ENCODE measurements at places on chromosomes 5 and 9.

DNA sequence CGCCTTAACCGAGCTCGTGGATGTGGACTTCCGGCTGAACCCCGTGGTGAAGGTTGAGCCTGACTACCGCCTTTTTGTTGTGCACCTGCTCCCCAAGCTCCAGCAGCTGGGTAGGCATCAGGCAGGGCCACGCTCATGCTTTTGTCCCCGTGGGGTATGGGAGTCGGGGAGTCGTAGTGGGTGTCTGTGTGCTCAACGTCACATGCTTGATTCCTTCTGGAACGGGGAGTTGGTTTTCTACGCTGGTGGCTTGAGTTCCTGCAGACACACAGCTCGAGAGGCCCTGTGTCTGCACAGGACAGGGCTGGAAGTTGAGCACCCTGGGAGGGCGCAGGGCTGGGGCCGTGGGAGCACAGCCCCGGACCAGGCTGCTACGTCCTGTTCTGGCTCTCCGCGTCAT, 8.0 kb downstream of the CEP72 start:
- H3K36me3 ChIP-seq, result peaks cover 13% of the 10 kb centered on the region
- no peak for DNase-seq
- no peak overlapping the region for H3K27ac ChIP-seq

DNA sequence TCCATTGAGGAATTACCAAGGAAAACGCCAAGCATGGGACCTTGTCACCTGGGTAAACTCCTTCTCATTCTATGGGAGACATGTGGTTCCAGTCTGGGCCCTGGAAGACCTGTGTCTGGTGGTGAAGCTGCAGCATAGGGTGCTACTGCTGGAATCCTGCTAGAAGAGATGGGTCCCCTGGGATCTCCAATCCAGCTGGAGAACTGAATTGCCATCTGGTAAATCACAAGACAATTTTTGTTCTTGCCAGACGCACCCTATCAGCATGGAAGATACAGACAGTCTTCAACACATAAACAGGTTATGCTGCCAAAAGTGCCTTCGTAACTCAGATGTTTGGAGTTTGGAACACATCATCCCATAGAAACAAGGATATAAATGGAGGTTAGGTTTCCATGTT, 424.0 kb upstream of the BRINP1 start:
- no peaks in the 10 kb centered on the region for H3K4me1 ChIP-seq
- no peaks in the 10 kb centered on the region for H3K36me3 ChIP-seq
- no peak overlapping the region for H3K27ac ChIP-seq
- no peak overlapping the region for H3K4me3 ChIP-seq

GRCh38 chr9:121282277-121283079, 14.5 kb downstream of the GSN start:
- no peak for DNase-seq
- H3K4me3 ChIP-seq, result no peak overlapping the region
- H3K27ac ChIP-seq, result no peak overlapping the region

- H3K4me3 ChIP-seq, result no peak overlapping the region
- H3K36me3 ChIP-seq, result no peaks in the 10 kb centered on the region
- no peak for DNase-seq
- H3K4me1 ChIP-seq, result no peaks in the 10 kb centered on the region
Observed at GRCh38 chr5:4553130-4553529, 587.0 kb upstream of the ADAMTS16 start.

- no peaks in the 10 kb centered on the region for H3K36me3 ChIP-seq
- peaks cover 57% of the 10 kb centered on the region for H3K4me1 ChIP-seq
- H3K27me3 ChIP-seq, result no peaks in the 10 kb centered on the region
- H3K27ac ChIP-seq, result no peak overlapping the region
Observed at GRCh38 chr9:93597871-93598646, 21.7 kb downstream of the PHF2 start.

DNA sequence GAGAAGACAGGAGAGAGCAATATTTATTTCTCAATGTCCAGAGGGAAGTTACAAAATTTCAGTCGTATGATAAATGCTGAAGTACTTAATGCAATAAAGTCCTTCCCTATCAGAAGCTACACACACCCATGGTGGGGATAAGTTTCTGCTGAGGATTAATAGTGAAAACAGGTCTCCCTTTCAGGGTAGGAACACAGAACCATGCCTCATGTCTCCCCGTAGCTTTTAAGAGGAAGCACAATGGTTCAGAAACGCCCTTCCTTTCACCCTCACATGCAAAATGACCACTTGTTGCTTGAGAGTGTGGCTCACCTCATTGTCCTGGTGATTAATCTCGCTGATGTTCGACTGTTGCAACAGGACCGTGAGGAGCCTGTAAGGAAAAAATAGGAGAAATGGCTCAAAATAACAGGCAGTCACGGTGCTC, 73.6 kb downstream of the ANKRD55 start:
- no peak overlapping the region for H3K27ac ChIP-seq
- peaks cover 35% of the 10 kb centered on the region for H3K4me1 ChIP-seq
- no peak overlapping the region for H3K4me3 ChIP-seq
- H3K36me3 ChIP-seq, result peaks cover 2% of the 10 kb centered on the region
- DNase-seq, result no peak

DNA sequence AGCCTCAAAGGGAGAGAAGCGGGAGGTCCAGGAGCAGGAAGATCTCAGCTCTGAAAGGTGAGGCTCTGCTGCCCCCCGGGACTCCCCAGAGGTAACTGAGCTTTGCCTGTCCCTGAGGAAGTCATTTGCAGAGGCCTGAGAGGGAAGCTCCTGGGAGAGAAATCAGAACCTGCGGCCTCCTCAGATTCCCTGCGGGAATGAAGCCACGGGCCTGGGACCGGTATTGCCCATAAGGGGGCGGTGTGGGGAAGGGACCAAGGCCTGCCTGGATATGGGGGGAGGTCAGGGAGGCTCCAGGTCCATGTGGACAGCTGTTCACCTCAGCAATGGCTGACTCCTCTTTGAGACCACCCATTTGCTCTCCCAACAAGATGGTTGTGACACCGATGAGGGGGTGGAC, 1.3 kb downstream of the SPATA31E1 start:
- H3K36me3 ChIP-seq, result no peaks in the 10 kb centered on the region
- no peak overlapping the region for H3K4me3 ChIP-seq
- DNase-seq, result no peak
- peaks cover 35% of the 10 kb centered on the region for H3K27me3 ChIP-seq
- H3K4me1 ChIP-seq, result no peaks in the 10 kb centered on the region

- no peaks in the 10 kb centered on the region for H3K36me3 ChIP-seq
- H3K27ac ChIP-seq, result no peak overlapping the region
- DNase-seq, result no peak
Observed at GRCh38 chr9:17017931-17018491, 116.8 kb upstream of the CNTLN start.

- H3K4me3 ChIP-seq, result no peak overlapping the region
- no peaks in the 10 kb centered on the region for H3K36me3 ChIP-seq
- H3K4me1 ChIP-seq, result no peaks in the 10 kb centered on the region
- no peaks in the 10 kb centered on the region for H3K27me3 ChIP-seq
- no peak for DNase-seq
Observed at GRCh38 chr5:65461490-65461889, 20.2 kb downstream of the ADAMTS6 start.

DNA sequence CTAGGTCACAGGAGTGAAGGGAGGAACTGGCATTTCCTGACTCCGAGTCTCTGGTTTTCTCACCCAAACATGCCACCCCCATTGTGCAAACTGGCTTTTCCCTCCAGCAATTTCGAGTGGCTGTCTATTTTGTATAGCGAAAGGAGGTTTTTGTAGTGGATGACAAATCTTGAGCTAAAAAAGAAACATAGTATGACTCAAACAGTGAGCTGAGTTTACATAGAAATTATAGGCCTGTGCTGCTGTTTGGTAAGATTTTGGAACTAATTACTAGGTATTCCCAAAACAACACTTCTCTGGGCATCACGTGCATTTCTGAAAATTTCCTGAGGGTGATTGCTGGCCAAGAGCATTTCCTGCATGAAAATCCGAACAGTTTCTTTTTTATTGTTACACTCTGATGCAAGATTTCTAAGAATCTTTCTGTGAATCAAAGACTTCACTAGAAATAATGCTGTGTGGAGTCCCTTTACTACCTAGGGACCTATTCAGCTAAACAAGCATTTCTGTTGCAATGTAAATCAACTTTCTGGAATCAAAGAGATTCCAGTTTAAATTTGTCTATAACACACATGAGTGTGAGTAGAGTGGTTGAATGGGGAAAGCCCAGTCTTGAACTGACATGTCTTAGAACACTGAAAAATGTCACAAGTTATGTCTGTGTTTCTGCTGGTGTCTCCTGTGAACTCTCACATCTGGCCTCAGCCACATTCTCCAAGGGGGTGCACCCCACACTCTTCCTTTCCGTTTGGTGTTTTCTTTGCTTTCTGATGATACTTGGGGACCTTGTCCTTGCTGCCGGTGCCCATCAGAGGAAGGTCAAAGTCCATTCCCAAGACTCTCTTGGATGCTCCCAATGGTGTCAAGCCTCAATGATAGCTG, 33.3 kb upstream of the DAPK1 start:
- H3K4me3 ChIP-seq, result no peak overlapping the region
- H3K4me1 ChIP-seq, result no peaks in the 10 kb centered on the region
- no peak for DNase-seq
- no peak overlapping the region for H3K27ac ChIP-seq
- H3K27me3 ChIP-seq, result no peaks in the 10 kb centered on the region

DNA sequence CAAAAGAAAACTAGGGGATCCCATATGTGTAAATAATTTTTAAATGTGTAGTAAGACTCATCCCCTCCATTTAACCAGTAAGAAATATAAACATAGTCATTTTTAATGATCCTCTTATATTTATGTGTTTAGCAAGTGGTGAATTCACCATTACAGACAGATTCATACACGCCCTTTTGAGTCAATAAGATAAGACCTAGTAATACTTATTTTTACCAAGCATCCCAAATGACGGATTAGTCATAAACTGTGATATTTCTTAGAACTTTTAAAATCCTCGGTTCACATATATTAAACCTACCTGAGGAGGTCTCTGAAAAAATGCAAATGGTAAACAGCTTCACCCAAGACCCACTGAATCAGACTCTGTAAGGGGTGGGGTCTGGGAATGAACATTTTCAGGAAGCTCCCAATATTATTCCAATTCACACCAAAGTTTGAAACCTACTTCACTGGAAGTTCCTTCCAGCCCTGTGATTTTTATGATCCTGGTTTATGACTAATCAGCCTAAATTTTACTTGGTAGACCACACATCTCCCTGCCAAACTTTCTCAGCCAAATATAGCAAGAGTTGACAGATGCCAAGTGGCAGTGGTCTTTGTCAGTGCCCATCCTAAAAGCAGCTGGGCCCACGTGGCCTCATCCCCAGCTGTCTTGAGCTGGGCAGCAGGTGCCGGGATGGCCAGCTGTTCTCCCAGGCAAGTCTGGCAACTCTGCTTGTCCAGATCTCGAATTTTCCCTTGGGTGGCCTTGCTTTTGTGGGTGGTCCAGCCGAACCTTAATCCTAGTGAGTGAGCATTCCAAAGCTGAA, 559.0 kb upstream of the RGMB start:
- H3K4me1 ChIP-seq, result no peaks in the 10 kb centered on the region
- no peaks in the 10 kb centered on the region for H3K36me3 ChIP-seq
- H3K27ac ChIP-seq, result no peak overlapping the region
- H3K4me3 ChIP-seq, result no peak overlapping the region
- DNase-seq, result no peak

- no peak for DNase-seq
- H3K27me3 ChIP-seq, result peaks cover 14% of the 10 kb centered on the region
- no peak overlapping the region for H3K27ac ChIP-seq
- H3K4me3 ChIP-seq, result no peak overlapping the region
Observed at GRCh38 chr9:109513871-109514270, 15.8 kb upstream of the PTPN3 start.

- peaks cover 21% of the 10 kb centered on the region for H3K27me3 ChIP-seq
- H3K4me3 ChIP-seq, result no peak overlapping the region
- H3K4me1 ChIP-seq, result peaks cover 40% of the 10 kb centered on the region
- no peak for DNase-seq
- H3K36me3 ChIP-seq, result peaks cover 6% of the 10 kb centered on the region
Observed at GRCh38 chr5:139901251-139901575, 105.6 kb downstream of the PSD2 start.

GRCh38 chr9:129036923-129037766, 719 bp downstream of the MIGA2 start:
- H3K36me3 ChIP-seq, result peaks cover 12% of the 10 kb centered on the region
- peak overlapping the region; percentile 98 for H3K4me3 ChIP-seq
- H3K27ac ChIP-seq, result peak overlapping the region; percentile 82
- peaks cover 37% of the 10 kb centered on the region for H3K4me1 ChIP-seq
- DNase-seq, result no peak

DNA sequence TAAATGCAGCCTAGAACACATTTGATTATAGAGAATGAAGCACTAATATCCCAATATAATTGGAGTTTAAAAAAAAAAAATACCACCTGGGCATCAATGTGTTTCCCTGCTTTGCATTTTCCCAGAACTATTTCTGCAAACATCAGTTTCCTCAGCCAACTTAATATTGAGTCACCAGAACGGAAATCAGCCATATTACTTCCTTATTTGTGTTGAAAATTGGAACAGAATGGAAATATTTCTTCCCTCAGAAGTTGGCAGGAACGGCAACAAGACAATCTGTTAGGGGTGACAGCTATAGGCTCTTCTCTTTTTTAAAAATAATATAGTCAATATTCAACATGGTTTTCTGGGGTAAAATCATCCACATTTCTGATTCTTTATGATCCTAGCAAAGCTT, 4.0 kb downstream of the MFAP3 start:
- H3K4me3 ChIP-seq, result no peak overlapping the region
- DNase-seq, result no peak
- H3K36me3 ChIP-seq, result peaks cover 17% of the 10 kb centered on the region

- DNase-seq, result no peak
- no peak overlapping the region for H3K4me3 ChIP-seq
- no peaks in the 10 kb centered on the region for H3K27me3 ChIP-seq
- H3K4me1 ChIP-seq, result no peaks in the 10 kb centered on the region
- no peak overlapping the region for H3K27ac ChIP-seq
Observed at GRCh38 chr5:8136271-8136670, 267.3 kb downstream of the MTRR start.

- H3K36me3 ChIP-seq, result no peaks in the 10 kb centered on the region
- H3K4me3 ChIP-seq, result no peak overlapping the region
- no peak for DNase-seq
- no peaks in the 10 kb centered on the region for H3K4me1 ChIP-seq
Observed at GRCh38 chr5:135079760-135080159, 45.7 kb upstream of the PITX1 start.

- no peak for DNase-seq
- no peaks in the 10 kb centered on the region for H3K4me1 ChIP-seq
- H3K36me3 ChIP-seq, result no peaks in the 10 kb centered on the region
- no peaks in the 10 kb centered on the region for H3K27me3 ChIP-seq
- no peak overlapping the region for H3K27ac ChIP-seq
Observed at GRCh38 chr9:28616310-28616709, 1043.0 kb upstream of the C9orf72 start.

DNA sequence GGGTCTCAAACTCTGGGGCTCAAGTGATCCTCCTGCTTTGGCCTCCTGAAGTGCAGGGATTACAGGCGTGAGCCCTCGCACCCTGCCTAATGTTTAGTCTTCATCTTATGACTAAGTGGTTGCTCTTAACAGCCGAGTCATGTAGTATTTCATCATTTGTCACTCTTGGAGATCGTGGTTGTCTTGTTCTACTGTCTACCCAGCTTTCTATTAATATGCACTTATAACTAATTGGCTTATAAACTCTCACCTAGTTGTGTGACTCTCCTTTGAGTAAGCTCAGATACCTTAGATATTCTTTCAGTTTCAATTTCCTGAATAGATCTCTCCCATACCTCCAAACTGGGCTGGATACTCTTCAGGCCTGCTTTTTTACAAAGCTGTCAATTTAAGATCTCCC, 19.9 kb downstream of the SLC44A1 start:
- no peak overlapping the region for H3K27ac ChIP-seq
- no peaks in the 10 kb centered on the region for H3K36me3 ChIP-seq
- no peak overlapping the region for H3K4me3 ChIP-seq
- no peaks in the 10 kb centered on the region for H3K27me3 ChIP-seq
